Activated CD4-positive, alpha-beta T cell treated with anti-CD3 and anti-CD28 coated beads, Interleukin-2, Interleukin-6, amounts not matched to agents 100 ng/mL and 50 ng/mL, durations not matched to agents 16 hours and 8 hours (primary cell): ENCODE measurements at places on chromosomes 3 and 15.

GRCh38 chr3:49972656-49973055 lies 32.7 kb downstream of the RBM6 start:
- no peak for DNase-seq

- DNase-seq = no peak
Measured at GRCh38 chr15:70703096-70703878, 60.1 kb downstream of the UACA start.

DNA sequence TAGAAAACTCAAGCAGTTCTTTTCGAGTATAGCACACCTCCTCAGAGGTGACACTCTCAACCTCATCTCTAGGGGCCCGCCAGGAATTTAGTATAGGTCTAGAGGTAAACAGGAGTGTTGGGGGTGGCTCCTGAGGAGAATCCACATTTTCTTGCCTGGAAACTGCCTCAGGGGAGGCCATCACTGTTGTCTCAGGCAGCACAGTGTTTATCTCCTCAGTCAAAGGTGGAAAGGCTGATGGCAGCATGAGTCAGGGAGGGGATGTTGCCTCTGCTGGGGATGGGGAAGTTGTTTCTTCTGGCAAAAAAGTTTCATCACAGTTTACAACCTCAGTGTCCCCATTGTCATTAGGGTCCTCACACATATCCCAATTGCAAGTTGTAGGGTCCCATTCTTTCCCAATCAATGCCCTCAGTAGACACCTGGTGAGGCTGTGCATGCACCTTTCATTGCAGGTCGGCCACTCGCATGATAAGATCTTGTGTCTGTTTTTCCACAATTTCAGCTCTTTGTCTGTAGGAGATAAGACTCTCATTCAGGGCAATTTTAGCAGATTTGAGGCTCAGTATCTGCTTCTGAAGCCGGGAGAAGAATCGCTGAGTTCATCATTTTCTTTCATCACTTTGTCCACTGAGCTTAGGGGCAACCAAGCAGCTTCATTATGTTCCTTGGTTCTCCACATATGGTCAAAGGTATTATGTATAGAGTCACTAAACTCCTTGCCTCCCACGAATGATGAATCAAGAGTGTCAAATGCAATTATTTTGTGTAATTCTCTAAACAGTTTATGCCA lies 25.8 kb downstream of the NAALADL2 start:
- no peak for DNase-seq

DNA sequence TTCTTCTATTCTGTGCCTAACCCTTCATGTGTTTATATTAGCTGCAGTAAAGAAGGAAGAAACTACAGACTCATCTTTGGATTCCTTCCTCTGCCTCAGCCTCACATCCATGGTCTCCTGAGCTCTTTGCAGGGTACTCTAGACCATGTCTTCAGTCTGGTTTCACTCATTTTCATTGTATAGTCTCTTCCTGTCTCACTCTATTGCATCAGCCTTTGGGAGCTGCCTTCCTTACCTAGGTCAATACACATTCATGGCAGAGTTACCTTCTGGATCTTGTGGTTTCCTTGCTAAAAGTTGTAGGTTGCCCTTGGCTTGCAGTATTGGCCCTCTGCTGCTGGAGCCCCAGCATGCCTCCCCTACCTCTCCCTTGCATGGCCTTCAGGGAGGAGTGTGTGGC lies 31.5 kb upstream of the SCAANT1 start:
- no peak for DNase-seq

- DNase-seq = no peak
Measured at GRCh38 chr3:172277151-172277652, 171.1 kb downstream of the GHSR start.

DNA sequence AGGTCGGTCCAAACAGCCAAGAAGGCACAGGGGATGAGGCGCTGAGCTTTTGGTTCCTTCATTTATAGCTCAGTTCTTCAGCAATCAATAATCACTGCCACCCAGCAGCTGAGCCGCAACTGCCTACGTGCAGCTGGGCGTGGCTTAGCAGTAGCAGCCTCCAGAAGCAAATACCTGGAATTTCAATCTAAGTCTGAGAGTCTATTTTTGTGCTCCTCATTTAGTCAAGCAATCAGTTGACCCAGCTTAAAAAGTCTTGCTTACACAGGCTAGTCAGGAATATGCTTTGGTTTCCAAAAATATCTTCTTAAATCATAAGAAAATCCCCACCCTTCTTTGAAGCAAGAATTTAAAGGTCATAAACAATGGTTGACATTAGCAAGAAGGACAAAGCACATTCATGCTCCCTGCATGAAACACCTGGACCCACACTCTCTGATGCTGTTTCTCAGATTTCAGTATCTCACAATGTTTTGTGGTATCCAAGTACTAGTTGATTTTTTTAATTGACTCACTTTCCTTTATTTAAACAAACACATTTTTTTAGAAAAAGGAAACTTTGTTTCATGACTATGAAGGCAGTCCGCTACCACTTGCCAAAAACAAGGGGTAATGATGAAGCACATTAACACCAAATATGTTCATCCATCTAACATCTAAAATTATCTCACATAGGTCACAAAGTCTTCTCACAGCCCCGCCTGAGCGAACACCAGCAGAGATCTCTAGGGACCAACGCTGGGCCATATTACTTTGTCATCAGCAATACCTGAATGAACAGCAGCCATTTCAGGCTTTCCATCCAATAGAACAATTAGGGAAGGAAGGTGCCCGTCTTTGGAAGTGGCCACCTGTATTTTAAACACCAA lies 106.1 kb downstream of the OXNAD1 start:
- DNase-seq = peak; percentile 18

DNA sequence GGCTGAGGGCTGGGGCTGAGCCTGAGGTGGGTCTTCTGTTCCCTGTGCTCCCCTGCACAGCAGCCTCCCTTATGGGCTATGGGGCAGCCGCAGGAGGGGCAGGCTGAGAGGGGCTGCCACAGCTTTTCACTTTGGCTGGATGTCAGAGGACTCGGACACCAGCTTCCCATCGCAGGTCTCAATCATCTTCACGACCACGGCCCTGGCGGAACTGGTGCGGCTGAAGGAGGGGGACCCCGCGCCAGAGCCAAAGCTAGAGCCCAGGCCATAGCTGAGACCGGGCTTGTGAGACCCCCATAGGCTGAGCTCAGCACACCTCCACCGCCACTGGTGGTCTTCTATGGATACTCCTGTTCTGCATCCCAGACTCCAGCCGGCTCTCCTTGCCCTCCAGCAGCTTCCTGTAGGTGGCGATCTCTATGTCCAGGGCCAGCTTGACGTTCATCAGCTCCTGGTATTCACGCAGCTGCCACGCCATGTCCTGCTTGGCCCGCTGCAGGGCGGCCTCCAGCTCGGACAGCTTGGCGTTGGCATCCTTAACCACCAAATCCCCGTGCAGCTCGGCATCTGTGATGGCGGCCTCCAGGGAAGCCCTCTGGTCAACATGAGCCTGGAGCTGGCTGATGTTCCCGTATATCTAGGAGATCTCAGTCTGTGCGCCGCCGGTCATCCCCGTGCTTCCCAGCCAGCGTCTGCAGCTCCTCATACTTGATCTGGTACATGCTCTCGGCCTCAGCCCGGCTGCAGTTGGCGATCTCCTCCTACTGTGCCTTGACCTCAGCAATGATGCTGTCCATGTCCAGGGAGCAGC lies 181.7 kb upstream of the SYNPR start:
- no peak for DNase-seq

DNA sequence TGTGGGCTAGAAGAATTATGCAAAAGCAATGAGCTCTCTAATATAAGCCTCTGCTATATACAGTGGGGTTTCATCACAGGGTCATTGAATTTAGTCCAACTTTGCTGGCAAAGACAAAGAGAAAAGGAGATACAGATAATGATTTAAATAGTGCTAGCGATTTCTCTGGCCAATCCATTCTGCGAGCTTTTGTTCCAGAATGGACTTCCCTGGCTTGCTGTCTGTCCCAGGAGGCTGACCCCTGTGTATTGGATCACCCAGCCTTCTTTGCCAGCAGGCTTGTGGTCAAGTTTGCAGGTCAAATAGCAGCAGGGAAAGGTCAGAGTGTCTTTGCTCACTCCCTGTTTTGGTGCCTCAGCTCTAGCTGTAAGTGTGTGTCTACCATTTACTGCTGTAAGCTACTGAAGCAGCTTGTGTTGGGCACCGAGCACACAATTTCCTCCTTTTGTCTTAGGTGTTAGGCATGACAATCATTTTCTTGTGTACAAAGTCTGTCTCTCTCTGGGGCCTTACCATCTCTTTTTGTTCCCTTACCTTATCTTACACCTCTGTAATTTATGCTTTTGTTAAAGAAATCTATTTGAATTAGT lies 55.7 kb downstream of the UNC13C start:
- no peak for DNase-seq

GRCh38 chr15:100918690-100919480 lies at the start of gene LRRK1:
Gene LRRK1 (plus strand): TSS chr15:100919357. CDS start chr15:100924633, 5,276 bp downstream.
- peak; percentile 17 for DNase-seq
